Activated CD8-positive, alpha-beta memory T cell treated with anti-CD3 and anti-CD28 coated beads for 4 hours (primary cell): ENCODE measurements at places on chromosomes 16 and 17.

DNA sequence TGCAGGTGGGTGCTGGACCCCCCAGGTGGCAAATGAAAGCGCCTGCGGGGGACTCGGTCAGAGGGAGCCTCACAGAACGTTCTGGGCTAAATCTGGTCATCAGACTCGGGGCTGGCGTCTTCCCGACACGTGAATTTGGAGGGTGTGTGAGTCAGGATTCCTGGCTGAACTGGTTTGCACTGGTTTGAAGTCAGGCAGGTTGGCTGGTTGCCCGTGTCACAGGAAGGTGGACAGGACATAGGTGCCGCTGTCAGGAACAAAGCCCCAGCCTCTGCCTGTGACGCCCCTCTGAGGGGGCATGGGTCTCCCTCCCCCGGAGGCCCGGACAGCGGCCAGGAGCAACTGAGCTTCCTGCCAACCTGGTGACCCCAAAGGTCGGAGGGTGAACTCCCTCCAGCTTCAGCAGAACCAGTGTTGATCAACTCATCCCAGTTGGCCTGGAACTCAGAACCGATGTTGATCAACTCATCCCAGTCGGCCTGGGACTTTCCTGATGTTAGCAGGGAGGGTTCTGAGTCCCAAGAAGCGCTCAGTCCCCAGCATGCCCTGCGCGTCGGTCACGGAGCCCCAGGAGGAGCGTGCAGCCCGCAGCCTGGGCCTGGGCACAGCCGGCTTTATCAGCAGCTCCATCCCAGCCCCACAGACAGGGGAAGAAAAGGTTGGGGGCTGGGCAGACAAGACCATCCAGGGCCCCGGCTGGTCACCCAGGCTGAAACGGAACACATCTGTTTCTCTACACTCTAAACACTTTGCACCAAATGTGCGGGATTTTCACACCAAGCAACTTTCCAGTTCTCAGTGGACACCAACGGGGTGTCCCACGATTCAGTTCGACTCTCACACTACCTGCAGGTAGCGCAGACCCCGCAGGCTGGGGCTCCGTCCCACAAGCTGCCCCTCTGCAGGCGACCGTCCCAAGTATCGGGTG lies 14.4 kb upstream of the METRNL start:
- DNase-seq: no peak

- no peak for DNase-seq
Measured at GRCh38 chr17:75507733-75508719, 7.3 kb downstream of the CASKIN2 start.

DNA sequence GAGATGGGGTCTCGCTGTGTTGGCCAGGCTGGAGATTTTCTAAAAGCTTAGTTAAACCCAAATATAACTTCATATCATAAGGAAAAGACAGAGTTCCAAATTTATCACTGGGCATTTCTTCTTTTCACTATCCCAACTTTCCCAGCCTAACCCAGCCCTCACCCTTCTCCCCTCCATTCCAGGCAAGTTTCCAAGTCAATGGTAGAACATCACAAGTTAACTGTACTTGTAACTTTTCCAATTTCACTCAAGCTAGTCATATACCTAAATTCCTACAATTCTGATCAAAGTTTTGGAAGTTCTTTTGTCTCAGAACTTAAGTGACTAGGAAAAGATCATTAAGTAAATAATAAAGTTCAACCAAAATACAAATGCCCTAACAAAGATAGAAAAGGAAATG lies 61.2 kb downstream of the USP32 start:
- no peak for DNase-seq

DNA sequence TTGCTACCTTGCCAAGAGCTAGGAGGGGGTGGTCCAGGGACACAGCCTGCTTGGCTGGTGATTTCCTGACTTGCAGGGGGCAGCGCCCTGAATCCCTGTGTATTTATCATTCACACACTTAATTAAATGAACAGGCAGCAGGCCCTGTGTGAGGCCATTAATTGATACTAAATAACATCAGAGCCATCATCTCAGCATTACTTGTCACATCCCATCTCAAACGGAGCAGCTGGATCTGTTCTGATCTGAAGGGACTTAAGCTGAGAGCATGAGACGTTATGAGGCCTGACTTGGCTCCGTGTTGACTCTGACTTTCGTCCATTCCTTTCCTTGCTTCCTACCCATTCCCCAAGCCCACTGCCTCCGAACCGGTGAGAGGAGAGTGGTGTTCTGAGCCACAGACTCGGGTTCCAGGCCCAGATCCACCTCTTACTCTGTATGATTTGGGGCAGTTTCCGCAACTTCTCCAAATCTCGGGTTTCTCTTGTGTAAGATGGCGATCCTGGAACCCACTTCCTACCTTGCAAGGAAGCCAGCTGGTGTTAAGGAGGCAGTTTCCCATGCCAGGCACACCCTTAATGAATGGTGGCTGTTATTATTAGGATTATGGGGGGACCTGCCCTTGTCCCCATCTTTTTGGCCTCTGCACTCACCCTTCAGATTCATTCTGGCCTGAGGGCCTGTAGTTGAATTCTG lies 33.8 kb downstream of the CACNA1G start:
- no peak for DNase-seq

GRCh38 chr17:49957350-49957749 lies 11.6 kb upstream of the DLX4 start:
- DNase-seq: no peak

DNA sequence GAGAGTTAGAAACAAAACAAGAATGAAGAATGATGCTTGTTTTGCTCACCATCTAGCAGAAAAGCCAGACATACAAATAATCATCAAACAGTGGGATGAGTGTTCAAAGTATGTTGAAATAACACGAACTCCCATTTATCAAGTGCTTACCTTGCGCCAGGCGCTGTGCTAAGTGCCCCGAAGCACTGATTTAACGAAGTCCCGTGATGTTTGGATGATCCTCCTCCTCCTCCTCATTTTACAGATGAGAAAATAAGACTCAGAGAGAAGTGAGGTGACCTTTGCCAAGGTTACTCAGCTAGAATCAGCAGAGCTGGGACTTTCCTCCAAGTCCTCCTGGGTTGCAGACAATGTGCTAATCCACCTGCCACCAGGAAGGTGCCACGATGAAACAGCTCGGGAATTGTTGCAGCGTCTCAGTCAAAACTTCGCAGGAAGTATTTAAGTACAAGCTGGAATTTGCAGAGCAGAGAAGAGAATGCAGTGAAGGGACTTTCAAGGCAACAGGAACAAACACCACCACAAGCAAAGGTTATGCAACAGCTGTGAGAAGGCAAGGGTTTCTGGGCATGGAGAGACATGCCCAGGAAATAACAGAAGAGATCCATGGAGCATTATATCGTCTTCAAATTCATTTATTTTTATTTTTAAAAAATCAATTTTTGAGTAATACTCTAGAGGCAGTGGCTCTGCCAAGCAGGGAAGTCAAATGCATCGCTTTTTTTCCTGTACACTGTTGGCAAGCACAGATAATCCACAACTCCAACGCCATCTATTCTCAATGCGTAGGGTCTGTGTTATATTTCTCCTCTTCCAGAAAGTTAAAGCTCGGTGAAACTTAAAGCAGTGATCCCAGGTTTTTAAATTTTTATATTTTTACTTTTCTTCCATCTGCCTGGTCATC lies 11.1 kb downstream of the PRCD start:
- no peak for DNase-seq

- no peak for DNase-seq
Measured at GRCh38 chr17:38608648-38609047, 2.9 kb upstream of the SRCIN1 start.

GRCh38 chr16:22035153-22035552 lies 27.2 kb downstream of the MOSMO start:
- DNase-seq: no peak

GRCh38 chr17:62004388-62004787 lies 60.7 kb downstream of the MED13 start:
- DNase-seq: no peak

GRCh38 chr16:53775821-53776431 lies 72.0 kb downstream of the FTO start:
- no peak for DNase-seq

DNA sequence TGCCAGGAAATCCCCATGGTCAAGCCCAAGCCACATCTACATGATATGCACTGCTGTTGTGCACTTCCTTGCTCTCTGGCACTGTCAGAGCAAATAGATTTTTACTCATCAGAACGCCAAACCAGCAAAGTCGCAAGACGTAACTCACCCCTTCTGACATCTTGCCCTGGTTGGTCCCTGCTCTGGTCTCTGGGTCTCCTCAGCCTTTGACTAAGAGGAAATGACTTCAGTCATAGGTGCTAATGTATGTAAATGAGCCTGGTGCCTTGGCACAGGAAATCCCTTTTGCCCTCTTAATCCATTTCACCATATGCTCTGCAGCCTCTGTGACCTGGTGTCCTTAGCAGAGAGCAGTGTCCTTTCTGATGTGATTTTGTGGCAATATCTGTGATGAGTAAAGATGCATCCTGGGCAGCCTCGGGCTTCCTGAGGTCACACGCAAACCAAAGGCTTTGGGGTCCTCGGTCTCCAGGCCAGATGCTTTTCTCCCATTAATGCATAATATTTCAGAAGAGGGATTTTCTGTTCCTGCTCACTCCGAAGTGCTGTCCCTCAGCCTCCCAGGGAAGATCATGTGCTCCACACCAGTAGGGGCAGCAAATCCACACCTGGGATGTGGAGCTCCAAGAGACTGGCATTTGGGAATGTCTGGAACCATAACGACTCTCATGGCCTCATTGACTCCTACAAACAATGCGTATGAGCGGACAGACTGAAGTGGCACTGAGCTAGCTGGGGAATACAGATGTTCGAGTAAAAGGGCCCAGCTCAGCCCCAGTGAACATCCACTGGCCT lies 66.9 kb downstream of the GP2 start:
- no peak for DNase-seq

GRCh38 chr16:28898266-28898665 lies 20.0 kb downstream of the ATP2A1 start:
- no peak for DNase-seq

DNA sequence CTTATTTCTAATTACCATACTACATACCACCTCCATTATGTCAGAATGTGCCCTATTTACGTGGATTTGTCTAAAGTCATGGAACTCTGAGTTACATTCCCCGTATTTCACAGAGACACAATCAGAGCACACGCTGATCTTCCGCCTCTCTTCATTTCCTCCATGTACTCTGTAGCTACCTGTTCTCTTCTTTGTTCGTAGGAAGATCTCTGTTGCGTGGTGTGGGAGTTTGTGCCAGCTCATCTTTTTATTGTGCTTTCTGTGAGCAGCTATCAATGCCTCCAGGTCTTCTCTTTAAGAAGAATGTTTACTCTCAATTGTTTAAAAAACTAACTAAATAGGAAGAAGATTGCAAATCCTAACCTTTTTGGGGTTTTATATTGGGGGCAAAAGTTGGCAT lies 26.9 kb downstream of the NLRC5 start:
- no peak for DNase-seq

GRCh38 chr16:87496447-87496801 lies 3.6 kb upstream of the ZCCHC14 start:
- DNase-seq: no peak

DNA sequence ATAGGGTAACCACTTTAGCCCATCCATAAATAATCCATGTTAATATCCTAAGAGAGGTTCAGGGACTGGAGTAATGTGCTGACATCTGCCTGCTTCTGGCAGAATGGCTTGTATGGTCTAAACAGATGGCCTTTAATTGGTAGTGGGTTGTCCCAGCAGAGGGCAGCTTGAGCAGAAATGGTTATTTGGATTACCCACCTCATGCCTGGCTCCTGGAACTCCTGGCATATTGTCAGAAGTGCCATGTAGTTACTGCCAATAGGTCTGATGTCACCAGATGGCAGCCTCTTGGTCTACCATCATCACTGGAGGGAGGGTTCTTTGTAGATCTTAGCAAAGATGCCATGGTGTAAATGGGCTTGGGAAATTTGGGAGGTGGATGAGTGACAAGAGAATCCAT lies 157.5 kb upstream of the SOX9 start:
- no peak for DNase-seq

DNA sequence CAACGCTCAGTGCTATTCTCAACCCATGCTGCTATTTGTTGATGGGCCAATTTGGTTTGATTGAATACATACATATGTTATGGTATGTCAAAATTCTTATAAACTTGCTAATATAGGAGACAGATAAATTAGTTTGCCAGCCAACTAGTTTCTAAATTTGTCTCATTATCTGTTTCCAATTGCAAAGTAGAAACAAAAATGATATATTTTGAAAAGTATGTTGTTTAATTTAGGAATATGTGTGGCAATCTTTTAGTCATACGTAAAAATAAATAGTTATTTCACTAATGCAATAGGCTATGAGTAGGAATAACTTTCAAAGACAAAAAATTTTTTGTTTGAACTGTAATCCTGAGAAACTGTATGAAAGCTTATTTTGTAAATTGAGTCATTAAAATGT lies 210.6 kb upstream of the KCNJ16 start:
- no peak for DNase-seq

DNA sequence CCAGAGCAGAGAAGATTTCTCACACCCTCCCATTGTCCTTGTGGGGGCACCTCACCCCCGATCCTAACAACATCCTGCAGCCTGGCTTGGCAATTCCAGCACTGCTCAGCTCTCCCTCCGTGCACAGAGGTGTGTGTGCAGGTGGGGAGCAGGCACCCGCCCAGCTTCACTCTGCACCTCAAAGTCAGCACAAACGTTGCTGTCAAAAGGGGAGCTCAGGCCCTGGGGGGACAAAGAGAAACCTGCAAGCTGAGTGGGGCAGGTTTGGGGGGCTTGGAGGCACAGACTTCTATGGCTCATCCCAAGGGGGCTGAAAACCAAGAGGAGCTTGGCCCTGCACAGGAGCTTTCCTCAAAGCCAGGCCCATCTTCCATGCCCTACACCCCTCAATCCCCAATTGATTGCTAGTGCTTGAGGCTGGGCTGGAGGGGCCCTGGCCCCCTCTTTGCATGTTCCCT lies 231.9 kb upstream of the TNRC6C start:
- no peak for DNase-seq

DNA sequence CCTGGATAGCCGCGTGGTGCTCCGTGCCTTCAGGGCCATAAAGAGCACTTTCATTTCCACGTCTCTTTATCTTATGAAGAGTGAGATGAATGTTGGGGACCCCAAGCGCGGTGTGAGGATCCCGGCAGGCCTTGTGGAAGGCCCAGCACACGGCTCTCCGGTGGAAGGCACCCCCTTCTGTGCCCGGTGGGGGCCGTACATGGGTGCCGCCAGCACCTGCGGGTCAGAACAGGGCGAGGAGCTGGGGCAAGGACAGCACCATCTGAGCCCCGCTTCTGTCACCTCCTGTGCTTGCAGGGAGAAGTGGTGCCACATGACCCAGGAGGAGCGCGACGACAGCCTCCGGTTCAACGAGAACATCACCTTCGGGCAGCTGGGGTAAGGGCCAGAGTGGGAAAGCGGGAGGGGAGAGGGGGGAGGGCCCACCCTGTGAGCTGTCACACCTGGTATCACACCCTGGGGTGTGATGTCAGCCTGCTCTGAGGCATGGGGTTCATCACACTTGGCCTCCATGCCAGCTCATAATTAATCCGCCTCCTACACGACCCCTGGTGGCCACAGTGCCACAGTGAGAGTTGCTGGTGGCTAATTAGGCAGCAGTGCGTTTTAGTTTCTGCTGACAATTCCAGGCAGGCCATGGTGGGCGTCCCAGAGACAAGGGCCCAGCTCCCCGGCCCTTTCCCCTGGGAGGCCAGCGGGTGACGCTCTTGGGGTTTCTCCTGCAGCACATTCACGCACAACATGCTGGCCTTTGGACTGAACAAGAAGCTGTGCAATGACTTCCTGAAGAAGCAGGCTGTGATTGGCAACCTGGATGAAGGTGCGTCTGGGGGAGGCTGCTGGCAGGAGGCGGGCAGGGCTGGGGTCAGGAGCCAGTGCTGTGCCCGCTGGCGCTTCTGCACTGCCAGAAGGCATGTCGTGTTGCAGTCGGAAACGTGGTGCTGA lies 25.7 kb downstream of the CIBAR2 start:
- peak; percentile 57 for DNase-seq
